ENCODE measurements at places on chromosomes 1 and 21. TPM values are rescaled to one million over a fixed set of nuclear protein-coding genes. Genes with fewer than 3 reads are reported as not detected.

DNA sequence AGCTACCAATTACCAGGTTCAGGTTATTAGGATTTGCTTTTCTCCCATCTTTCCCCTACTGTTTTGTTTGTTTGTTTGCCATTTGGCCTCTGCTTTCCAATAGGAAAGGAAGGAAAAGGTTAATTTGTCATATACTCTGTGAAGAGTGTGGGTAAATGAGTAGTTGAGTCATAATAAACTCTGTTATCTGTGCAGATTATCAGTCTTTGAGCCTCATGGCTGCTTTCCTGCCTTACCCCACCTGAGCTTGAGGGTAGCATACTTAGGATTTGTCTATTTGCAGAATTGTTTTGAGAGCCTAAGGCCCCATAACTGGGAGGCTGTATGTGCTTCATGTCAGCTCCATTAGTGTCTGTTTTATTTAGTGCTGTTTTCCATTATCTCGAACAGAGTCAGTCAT, 32.9 kb upstream of the SNX27 start:
- no peak for DNase-seq

DNA sequence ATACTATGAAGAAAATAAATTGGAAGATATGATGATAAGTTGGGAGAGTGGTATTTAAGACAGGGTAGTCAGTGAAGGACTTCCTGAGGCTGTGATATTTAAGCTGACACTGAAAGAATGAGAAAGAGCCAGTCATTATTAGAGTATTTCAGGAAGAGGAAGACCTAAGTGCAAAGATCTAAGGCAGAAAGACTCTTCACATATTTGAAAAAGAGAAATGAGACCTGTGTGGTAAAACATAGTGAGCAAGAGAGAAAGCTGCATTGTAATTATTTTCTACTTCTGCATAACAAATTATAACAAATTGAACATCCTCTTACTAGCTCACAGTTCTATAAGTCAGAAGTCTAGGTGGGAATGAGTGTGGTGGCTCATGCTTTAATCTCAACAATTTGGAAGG, 34.6 kb upstream of the DOCK7 start:
- DNase-seq = no peak

- DNase-seq = peak; percentile 79
Measured at GRCh38 chr1:26853156-26853555, 9.8 kb upstream of the SFN start.

The SH2D2A gene
- total RNA-seq = 7.2 TPM

The ROR1 gene
- 41.3 TPM for total RNA-seq

Data from tibial nerve (tissue), 4 donors.